PC-9 (cell line): ENCODE measurements at places on chromosomes 13 and 19. TPM values are rescaled to one million over a fixed set of nuclear protein-coding genes. Genes with fewer than 3 reads are reported as not detected.

Gene OR7D2
- not detected in 2 replicates for total RNA-seq

Gene ZNF415
- 9.6 and 12.9 TPM in 2 replicates for total RNA-seq

Gene MEIOSIN
- total RNA-seq = not detected in 2 replicates

Gene CCDC8
- 3.9 and 4.2 TPM in 2 replicates for total RNA-seq

Gene SUPT5H
- 99.7 and 118 TPM in 2 replicates for total RNA-seq

Gene KIR3DL2
- not detected in 2 replicates for total RNA-seq

Gene WDR87
- not detected in 2 replicates for total RNA-seq

Gene SIGLEC10
- not detected in 2 replicates for total RNA-seq
